ENCODE measurements at places on chromosomes 11 and 22.

DNA sequence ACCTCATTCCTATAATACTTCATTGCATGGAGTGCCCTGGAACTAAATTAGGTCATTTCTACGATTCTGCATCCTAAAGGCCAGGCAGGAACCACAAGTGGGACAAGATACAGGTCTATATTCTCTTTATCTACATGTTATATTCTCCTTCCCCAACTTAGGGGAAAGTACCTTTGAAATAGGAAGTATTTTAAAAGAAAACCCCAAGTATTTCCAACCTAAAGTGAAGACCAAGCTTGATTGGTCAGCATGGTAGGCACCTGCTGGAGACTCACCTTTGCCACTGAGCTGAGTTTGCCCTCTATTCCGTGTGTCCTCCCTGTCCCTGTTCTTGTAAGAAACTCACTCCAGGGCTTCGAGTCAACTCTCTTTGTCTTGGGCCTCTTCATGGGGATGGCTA is 11.2 kb upstream of the LYVE1 start:
- H3K36me3 ChIP-seq: no peaks in the 10 kb centered on the region
- no peaks in the 10 kb centered on the region for H3K4me1 ChIP-seq
- no peak for DNase-seq
- H3K4me3 ChIP-seq: no peak overlapping the region

GRCh38 chr22:29328566-29329500 is 13.3 kb upstream of the RASL10A start:
- H3K4me1 ChIP-seq: no peaks in the 10 kb centered on the region
- H3K36me3 ChIP-seq: no peaks in the 10 kb centered on the region
- H3K27me3 ChIP-seq: no peaks in the 10 kb centered on the region
- no peak overlapping the region for H3K4me3 ChIP-seq

- H3K27ac ChIP-seq: no peak overlapping the region
- peaks cover 33% of the 10 kb centered on the region for H3K27me3 ChIP-seq
- no peak for DNase-seq
- no peaks in the 10 kb centered on the region for H3K4me1 ChIP-seq
- no peak overlapping the region for H3K4me3 ChIP-seq
- H3K36me3 ChIP-seq: no peaks in the 10 kb centered on the region
Measured at GRCh38 chr22:36798674-36799066, 18.2 kb downstream of the PVALB start.

DNA sequence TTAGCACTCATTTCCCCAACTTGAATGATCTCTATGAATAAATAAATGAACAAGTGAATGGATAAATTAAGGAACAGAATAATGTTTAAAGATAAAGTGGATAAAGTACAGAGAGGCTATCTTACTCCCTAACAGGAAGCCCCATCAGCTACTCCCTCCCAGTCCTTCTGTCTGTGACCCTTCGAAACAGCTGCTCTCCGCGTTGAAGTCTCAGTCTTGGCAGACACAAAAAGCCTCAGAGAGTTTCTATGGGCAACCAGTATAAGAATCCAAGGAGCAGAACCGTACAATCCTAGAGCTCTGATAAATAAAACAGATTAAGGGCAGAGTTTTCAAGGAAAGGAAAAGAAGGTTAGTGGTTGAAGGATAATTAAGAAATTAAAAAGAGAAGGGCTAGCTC is 35.0 kb downstream of the GUCY1A2 start:
- H3K36me3 ChIP-seq: no peaks in the 10 kb centered on the region
- DNase-seq: no peak
- no peak overlapping the region for H3K4me3 ChIP-seq
